ENCODE measurements at places on chromosomes 5 and 9. TPM values are rescaled to one million over a fixed set of nuclear protein-coding genes. Genes with fewer than 3 reads are reported as not detected.
A peak's percentile ranks its signal among the peaks of the same experiment; 100 is the strongest.

DNA sequence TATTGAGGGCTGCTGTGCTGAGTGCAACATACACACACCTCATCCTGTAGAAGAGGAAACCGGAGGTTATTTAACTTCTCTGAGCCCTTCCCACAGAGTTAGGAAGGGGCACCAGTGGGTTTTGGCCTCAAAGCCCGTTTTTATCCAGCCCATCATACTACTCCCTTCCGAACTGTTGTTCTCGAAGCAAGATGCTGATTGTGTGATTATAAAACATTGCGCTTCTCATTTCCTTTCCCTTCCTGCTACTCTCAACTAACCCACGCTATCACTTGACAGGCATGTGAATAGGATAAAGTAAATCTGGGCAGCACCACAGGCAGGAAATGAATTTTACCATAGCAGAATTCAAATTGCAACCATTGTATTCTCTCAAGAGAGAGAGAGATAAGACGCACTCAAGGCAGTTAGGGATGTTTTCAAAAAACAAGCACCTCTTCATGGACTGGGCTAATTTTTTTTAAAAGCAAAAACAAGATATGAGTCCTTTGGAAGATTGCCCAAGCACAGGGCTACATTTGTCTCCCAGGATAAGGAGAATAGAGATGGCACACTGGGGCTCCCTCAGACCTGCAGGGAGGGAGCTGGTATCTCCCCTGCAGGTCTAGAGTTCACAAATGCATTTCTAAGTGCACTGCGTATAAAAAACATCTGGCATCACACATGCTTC, 52.6 kb downstream of the GNA14 start:
- no peaks in the 10 kb centered on the region for H3K27me3 ChIP-seq
- H3K4me1 ChIP-seq: no peaks in the 10 kb centered on the region
- H3K27ac ChIP-seq: no peak overlapping the region
- no peaks in the 10 kb centered on the region for H3K36me3 ChIP-seq

- no peak for DNase-seq
- no peaks in the 10 kb centered on the region for H3K36me3 ChIP-seq
- H3K4me3 ChIP-seq: no peak overlapping the region
- no peaks in the 10 kb centered on the region for H3K4me1 ChIP-seq
- no peak overlapping the region for H3K27ac ChIP-seq
Observed at GRCh38 chr5:145945620-145946111, 9.3 kb downstream of the SH3RF2 start.

DNA sequence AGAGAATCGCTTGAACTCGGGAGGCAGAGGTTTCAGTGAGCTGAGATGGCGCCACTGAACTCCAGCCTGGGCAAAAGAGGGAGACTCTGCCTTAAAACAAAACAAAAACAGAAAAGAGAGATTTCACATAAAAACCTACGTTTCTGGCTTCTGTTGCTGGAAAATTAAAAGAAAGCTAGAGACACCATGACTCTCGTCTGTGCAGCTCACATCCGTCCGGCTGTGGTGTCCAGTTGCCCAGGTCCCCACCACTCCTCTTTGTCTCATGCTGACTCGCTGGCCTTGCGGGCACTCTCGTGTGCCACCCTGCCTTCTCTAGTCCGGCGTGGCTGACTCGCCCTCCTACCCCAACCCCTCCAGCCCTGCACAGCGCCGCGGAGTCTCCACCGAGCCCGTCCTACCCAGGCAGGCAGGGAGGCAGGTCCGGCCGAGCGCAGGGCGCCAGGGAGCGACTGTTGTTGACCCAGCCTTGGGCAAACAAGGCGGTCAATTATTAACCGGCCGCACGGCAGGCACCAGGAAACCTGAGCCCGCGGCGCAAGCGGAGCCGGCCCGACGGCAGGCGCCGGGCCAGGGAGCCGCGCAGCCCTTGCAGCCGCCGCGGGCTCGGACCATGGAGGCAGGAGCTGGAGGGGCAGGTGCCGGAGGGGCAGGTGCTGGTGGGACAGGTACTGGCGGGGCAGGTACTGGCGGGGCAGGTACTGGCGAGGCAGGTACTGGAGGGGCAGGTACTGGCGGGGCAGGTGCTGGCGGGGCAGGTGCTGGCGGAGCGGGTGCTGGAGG, at the start of gene PRRT1B:
Gene PRRT1B, plus strand, starts transcription at position 521 of the 783 bp plus-strand sequence. Its CDS starts 93 bp downstream, at position 614.
- no peak within 1 kb of the TSS for H3K27ac ChIP-seq
- H3K4me1 ChIP-seq: peaks cover 16% of the 10 kb centered on the region
- no peak within 1 kb of the TSS for H3K4me3 ChIP-seq
- H3K27me3 ChIP-seq: peaks cover 4% of the 10 kb centered on the region
- H3K36me3 ChIP-seq: no peaks in the 10 kb centered on the region

GRCh38 chr5:10832421-10832820, 71.4 kb upstream of the DAP start:
- H3K36me3 ChIP-seq: no peaks in the 10 kb centered on the region
- H3K4me3 ChIP-seq: no peak overlapping the region
- no peak overlapping the region for H3K27ac ChIP-seq
- H3K27me3 ChIP-seq: no peaks in the 10 kb centered on the region
- no peak for DNase-seq

DNA sequence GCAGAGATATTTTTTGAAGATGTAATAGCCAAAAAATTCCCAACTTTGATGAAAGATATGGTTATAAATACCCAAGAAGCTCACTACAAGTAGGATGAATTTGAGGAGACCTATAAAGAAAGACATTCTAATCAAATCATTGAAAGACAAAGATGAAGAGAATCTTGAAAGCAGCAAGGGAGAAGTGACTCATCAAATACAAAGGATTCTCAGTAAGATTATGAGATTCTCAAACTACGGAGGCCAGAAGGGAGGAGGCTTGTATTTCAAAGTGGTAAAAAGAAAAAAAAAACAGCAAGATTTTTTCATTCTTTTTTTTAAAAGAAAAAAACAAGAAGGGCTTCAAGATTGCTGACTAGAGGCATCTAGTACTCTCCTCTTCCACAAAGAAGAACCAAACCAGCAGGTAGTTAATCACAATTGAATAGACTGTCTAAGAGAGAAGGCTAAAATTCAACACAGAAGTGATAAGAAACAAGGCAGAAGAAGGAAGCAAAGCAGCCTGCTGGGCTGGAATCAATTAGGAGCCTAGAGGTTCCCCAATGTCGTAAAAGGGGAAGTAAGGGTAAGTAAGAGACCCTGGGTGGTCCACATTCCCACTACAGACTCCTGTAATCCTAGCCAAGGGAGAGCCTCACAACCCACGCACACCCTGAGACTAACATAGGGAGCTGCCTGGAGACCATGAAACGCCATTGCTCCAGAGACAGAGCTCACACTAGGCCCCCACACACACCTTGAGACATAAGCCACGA, 59.1 kb upstream of the NIPAL4 start:
- H3K27me3 ChIP-seq: no peaks in the 10 kb centered on the region
- no peak for DNase-seq
- no peak overlapping the region for H3K27ac ChIP-seq

- H3K36me3 ChIP-seq: no peaks in the 10 kb centered on the region
- no peak overlapping the region for H3K4me3 ChIP-seq
- DNase-seq: no peak
- peaks cover 20% of the 10 kb centered on the region for H3K4me1 ChIP-seq
Observed at GRCh38 chr5:150625831-150626746, 14.4 kb upstream of the SYNPO start.

- peaks cover 4% of the 10 kb centered on the region for H3K36me3 ChIP-seq
- H3K4me1 ChIP-seq: no peaks in the 10 kb centered on the region
- DNase-seq: no peak
Observed at GRCh38 chr9:5712651-5713390, 83.9 kb downstream of the RIC1 start.

- no peaks in the 10 kb centered on the region for H3K27me3 ChIP-seq
- no peak for DNase-seq
- H3K4me1 ChIP-seq: peaks cover 4% of the 10 kb centered on the region
Observed at GRCh38 chr5:134732819-134733218, 5.5 kb upstream of the CAMLG start.

DNA sequence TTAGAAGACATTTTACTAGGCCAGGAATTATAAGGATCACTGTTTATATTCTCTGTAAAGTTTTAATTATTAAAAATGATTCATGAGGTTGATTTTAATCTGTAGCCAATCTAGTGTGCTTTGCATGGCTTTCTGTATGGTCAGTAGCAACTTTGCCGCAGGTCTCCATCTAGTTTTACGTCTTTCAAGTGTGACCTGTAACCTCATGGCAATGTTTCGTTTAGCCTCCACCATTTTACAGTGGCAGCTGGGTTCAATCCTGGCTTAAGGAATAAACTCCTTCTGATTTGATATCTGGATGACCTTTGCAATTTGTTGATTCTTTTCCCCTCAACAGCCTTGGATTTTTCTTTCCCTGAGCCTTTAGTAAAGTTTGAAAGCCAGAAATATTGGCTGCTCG, 434.5 kb upstream of the CDH9 start:
- H3K36me3 ChIP-seq: no peaks in the 10 kb centered on the region
- H3K4me3 ChIP-seq: no peak overlapping the region
- no peaks in the 10 kb centered on the region for H3K4me1 ChIP-seq
- H3K27me3 ChIP-seq: no peaks in the 10 kb centered on the region
- H3K27ac ChIP-seq: no peak overlapping the region
- no peak for DNase-seq

DNA sequence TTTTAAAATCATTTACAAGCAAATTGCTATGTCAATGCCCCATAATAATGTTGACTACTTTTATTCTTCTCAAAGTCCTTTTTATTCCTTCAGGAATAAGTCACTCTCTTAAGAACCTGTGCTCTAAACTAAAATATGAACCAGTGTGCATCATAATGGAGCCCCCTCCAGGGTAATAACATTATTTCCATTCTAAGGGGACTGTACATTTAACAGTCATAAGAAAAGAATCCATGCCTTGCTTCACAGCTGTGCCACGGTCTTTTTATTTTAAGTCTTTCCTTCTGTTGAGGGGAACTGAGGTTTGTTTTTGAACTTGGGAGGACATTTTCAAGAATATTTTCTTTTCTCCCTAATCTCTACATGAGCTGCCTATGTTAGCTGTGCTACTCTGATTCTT, 297.6 kb downstream of the MAN2A1 start:
- H3K27me3 ChIP-seq: no peaks in the 10 kb centered on the region
- no peak overlapping the region for H3K4me3 ChIP-seq
- H3K4me1 ChIP-seq: no peaks in the 10 kb centered on the region
- DNase-seq: no peak
- H3K27ac ChIP-seq: no peak overlapping the region

GRCh38 chr5:109628591-109628990, 61.1 kb upstream of the MAN2A1 start:
- no peaks in the 10 kb centered on the region for H3K27me3 ChIP-seq
- no peaks in the 10 kb centered on the region for H3K4me1 ChIP-seq
- DNase-seq: no peak
- H3K4me3 ChIP-seq: no peak overlapping the region
- no peaks in the 10 kb centered on the region for H3K36me3 ChIP-seq

DNA sequence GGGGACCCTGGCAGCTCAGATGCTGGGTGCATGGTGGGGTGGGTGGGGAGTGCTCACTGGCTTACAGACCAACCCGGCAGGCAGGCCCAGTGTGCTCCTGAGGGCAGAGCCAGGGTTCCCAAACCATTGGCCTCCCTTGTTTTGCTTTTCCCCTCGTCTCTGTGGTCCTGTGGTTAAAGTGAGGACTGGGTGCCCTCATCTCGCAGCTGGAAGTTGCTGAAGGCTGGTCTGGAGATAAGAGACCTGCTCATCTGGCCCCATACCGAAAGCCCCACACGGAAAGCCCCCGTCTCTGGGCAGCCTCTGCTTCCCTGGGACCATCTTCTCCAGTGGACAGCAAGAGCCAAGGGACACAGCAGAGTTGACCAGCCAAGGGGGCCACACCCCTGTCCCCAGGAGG, 9.8 kb upstream of the NACC2 start:
- H3K27me3 ChIP-seq: no peaks in the 10 kb centered on the region
- H3K4me1 ChIP-seq: peaks cover 42% of the 10 kb centered on the region
- DNase-seq: no peak
- no peak overlapping the region for H3K27ac ChIP-seq
- H3K36me3 ChIP-seq: no peaks in the 10 kb centered on the region

DNA sequence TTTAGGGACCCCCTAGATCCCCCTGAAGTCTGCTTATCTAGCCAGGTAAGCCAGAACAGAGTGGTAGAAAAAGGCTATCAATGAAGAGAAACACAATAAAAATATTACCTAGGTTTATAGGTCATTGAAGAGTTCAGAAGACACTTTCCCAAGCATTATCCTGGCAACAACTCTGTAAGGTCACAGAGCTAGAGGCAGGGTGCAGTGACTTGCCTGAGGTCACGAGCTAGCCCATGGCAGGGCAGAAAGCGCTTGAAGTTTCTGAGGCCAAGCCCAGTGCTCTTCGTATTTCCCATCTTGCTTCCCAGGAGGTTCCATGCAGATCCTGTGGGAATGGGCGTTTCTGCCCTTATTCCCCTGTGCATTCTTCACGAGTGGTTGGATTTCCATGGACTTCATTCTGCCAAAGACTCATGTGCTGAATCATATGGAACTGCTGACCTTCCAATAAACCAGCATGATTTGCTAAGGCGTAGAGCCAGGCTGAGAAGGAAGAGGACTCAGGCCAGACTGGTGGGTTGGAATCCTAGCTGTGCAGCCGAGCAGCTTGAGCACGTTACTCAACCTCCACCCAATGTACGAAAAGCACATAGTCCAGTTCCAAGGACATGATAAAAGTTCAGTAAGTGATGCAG, 22.1 kb downstream of the TRMO start:
- no peaks in the 10 kb centered on the region for H3K36me3 ChIP-seq
- H3K27ac ChIP-seq: peak overlapping the region; percentile 21
- peaks cover 52% of the 10 kb centered on the region for H3K4me1 ChIP-seq
- no peak overlapping the region for H3K4me3 ChIP-seq
- no peaks in the 10 kb centered on the region for H3K27me3 ChIP-seq

The PELO gene
- 12.4 TPM for total RNA-seq

The ARAP3 gene
- total RNA-seq: 14.7 TPM

The ADAMTS13 gene
- total RNA-seq: 1.5 TPM

The NADK2 gene
- total RNA-seq: 14.1 TPM

The SH3GL2 gene
- not detected for total RNA-seq

All from CD4-positive, alpha-beta memory T cell (primary cell).